Subcutaneous preadipocyte (primary cell): ENCODE measurements at places on chromosomes 16 and 17. TPM values are rescaled to one million over a fixed set of nuclear protein-coding genes. Genes with fewer than 3 reads are reported as not detected.

The CAPNS2 gene
- not detected in 2 replicates for total RNA-seq

The OGFOD3 gene
- 19.7 and 25.7 TPM in 2 replicates for total RNA-seq

The CACNG4 gene
- not detected in 2 replicates for total RNA-seq

The COPRS gene
- total RNA-seq, result 62.4 and 75.7 TPM in 2 replicates

The KCNJ16 gene
- not detected in 2 replicates for total RNA-seq

The ACSM2A gene
- total RNA-seq, result not detected in 2 replicates

The ATP2A3 gene
- total RNA-seq, result 0.37 and 0.78 TPM in 2 replicates

The TMEM235 gene
- total RNA-seq, result not detected in 2 replicates

The NR1D1 gene
- total RNA-seq, result 2.6 and 3.1 TPM in 2 replicates

The KRTAP9-4 gene
- total RNA-seq, result not detected in 2 replicates

The PABPN1L gene
- not detected in 2 replicates for total RNA-seq

The G6PC3 gene
- 39.9 and 42.6 TPM in 2 replicates for total RNA-seq

The ESRP2 gene
- total RNA-seq, result under 0.01 TPM in 1 of 2 replicates, not detected in the other

The COPS3 gene
- total RNA-seq, result 104 and 105 TPM in 2 replicates

The ITGAX gene
- total RNA-seq, result 1.8 and 4.1 TPM in 2 replicates

The ZNF469 gene
- 2.5 and 2.9 TPM in 2 replicates for total RNA-seq

The UNC13D gene
- total RNA-seq, result 0.20 and 0.37 TPM in 2 replicates

The DHRS7C gene
- not detected in 2 replicates for total RNA-seq

The C17orf107 gene
- total RNA-seq, result 0.37 and 0.59 TPM in 2 replicates

The HSD17B1 gene
- 1.5 and 4.3 TPM in 2 replicates for total RNA-seq

The HOXB1 gene
- not detected in 2 replicates for total RNA-seq

The LDHD gene
- 0.39 and 1.1 TPM in 2 replicates for total RNA-seq

The KRT12 gene
- not detected in 2 replicates for total RNA-seq

The CTRB1 gene
- not detected in 2 replicates for total RNA-seq

The ACE gene
- 49.5 and 61.7 TPM in 2 replicates for total RNA-seq

The GGT6 gene
- not detected in 2 replicates for total RNA-seq

The ZNF75A gene
- 14.0 and 26.2 TPM in 2 replicates for total RNA-seq
